Type B pancreatic cell (in vitro differentiated cells): ENCODE measurements at places on chromosomes 6 and 20. TPM values are rescaled to one million over a fixed set of nuclear protein-coding genes. Genes with fewer than 3 reads are reported as not detected.
A peak's percentile ranks its signal among the peaks of the same experiment; 100 is the strongest.

- H3K27me3 ChIP-seq = no peaks in the 10 kb centered on the region
- H3K27ac ChIP-seq = peak overlapping the region; percentile 57
- DNase-seq = no peak
- peaks cover 17% of the 10 kb centered on the region for H3K36me3 ChIP-seq
Measured at GRCh38 chr20:5606350-5606749, 143.9 kb upstream of the SHLD1 start.

DNA sequence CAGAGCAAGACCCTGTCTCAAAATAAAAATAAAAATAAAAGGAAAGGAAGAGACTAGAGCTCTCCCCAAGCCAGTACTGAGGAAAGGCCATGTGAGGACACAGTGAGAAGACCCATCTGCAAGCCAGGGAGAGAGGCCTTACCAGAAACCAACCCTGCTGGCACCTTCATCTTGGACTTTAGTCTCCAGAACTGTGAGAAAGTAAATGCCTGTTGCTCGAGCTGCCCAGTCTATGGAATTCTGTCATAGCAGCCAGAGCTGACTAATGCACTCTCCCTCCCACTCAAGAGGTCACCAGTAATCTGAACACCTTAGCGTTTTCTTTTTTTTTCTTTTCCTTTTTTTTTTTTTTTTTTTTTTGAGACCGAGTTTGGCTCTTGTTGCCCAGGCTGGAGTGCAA is 7.3 kb upstream of the PRPH2 start:
- no peaks in the 10 kb centered on the region for H3K36me3 ChIP-seq
- peaks cover 7% of the 10 kb centered on the region for H3K4me1 ChIP-seq
- H3K27ac ChIP-seq = no peak overlapping the region
- no peaks in the 10 kb centered on the region for H3K27me3 ChIP-seq
- DNase-seq = no peak

GRCh38 chr6:149347067-149347466 is 29.6 kb downstream of the TAB2 start:
- H3K4me3 ChIP-seq = no peak overlapping the region
- no peak for DNase-seq
- H3K27me3 ChIP-seq = no peaks in the 10 kb centered on the region
- no peak overlapping the region for H3K27ac ChIP-seq
- H3K36me3 ChIP-seq = peaks cover 19% of the 10 kb centered on the region

GRCh38 chr6:70763754-70764510 is 96.2 kb downstream of the SMAP1 start:
- no peak overlapping the region for H3K4me3 ChIP-seq
- H3K27me3 ChIP-seq = no peaks in the 10 kb centered on the region
- no peaks in the 10 kb centered on the region for H3K4me1 ChIP-seq
- no peak overlapping the region for H3K27ac ChIP-seq

DNA sequence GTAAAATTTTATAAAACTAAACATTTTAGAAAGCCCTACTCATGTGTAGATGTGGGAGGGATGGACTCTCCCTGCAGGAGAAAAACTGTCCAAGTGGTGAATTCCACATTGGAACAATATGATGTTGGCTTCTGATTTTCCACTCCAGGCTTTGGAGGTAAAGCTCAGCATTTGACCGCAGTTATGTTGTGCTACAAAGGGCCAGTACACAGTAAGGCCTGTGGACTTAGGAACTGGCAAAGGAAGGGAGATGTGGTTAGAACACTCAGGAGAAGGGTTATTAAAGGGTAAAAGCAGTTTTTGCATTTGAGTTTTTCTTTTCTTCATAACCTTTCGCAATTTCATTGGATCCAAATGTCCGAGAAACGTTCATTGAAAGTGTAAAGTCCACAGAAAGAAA is 150.3 kb upstream of the SASH1 start:
- no peaks in the 10 kb centered on the region for H3K27me3 ChIP-seq
- no peak overlapping the region for H3K4me3 ChIP-seq
- DNase-seq = no peak
- peaks cover 9% of the 10 kb centered on the region for H3K36me3 ChIP-seq
- H3K4me1 ChIP-seq = peaks cover 15% of the 10 kb centered on the region

- H3K27ac ChIP-seq = peak overlapping the region; percentile 3
- peak overlapping the region; percentile 15 for H3K4me3 ChIP-seq
- no peaks in the 10 kb centered on the region for H3K36me3 ChIP-seq
- H3K4me1 ChIP-seq = peaks cover 34% of the 10 kb centered on the region
- no peaks in the 10 kb centered on the region for H3K27me3 ChIP-seq
Measured at GRCh38 chr6:45480752-45481415, 103.2 kb upstream of the SUPT3H start.

- no peaks in the 10 kb centered on the region for H3K36me3 ChIP-seq
- no peaks in the 10 kb centered on the region for H3K27me3 ChIP-seq
- H3K4me3 ChIP-seq = no peak overlapping the region
Measured at GRCh38 chr6:158853880-158854213, 34.7 kb upstream of the EZR start.

DNA sequence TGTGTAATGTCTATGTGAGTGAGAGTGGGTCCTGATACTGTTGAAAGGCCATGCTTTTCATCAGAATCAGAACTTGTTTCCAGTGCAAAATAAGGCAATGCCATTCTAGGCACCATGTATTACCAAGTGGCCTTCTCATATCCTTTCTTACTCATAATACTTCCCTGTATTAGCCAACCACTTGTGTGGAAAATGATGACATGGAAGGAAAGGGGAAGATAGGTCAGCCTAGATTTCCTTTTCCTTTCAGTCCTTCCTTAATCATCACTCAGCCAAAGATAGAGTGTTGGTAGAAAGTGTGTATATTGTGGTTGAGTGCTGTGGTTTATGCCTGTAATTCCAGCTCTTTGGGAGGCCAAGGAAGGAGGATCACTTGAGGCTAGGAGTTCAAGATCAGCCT is 158.6 kb upstream of the PREP start:
- H3K4me3 ChIP-seq = no peak overlapping the region
- H3K27me3 ChIP-seq = peaks cover under 1% of the 10 kb centered on the region
- DNase-seq = no peak
- H3K36me3 ChIP-seq = no peaks in the 10 kb centered on the region

DNA sequence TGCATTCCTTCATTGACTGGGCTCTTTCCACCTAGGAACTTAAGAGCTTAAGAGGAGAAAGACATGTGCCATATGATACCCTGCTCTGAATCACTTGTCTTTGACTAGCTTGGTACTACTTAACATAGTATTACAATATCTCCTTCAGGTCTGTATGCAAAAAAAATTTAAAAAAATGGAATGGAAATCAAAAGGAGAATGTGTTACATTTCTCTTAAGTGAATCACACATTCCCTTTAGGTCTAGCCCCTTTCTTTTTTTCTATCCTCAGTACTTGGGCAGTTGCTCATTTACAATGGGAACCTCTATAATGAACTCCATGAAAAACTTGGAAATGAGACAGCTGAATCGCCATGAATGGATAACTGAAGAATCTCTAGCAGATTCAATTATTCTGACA is 53.8 kb downstream of the SLC35F1 start:
- no peaks in the 10 kb centered on the region for H3K4me1 ChIP-seq
- peaks cover 4% of the 10 kb centered on the region for H3K36me3 ChIP-seq
- H3K27ac ChIP-seq = no peak overlapping the region
- no peak overlapping the region for H3K4me3 ChIP-seq
- no peak for DNase-seq

- peaks cover 4% of the 10 kb centered on the region for H3K27me3 ChIP-seq
- DNase-seq = no peak
- H3K27ac ChIP-seq = no peak overlapping the region
- no peak overlapping the region for H3K4me3 ChIP-seq
Measured at GRCh38 chr20:8851446-8851845, 217.4 kb upstream of the PLCB4 start.

The BAG2 gene
- total RNA-seq = 1.5 and 3.8 TPM in 2 replicates

The TRAPPC3L gene
- 0.27 and 0.31 TPM in 2 replicates for total RNA-seq

The GRIK2 gene
- total RNA-seq = 4.7 and 4.8 TPM in 2 replicates

The POPDC3 gene
- total RNA-seq = 1.1 and 6.0 TPM in 2 replicates

The DOK5 gene
- 2.2 and 26.9 TPM in 2 replicates for total RNA-seq

The GSS gene
- total RNA-seq = 43.3 and 66.4 TPM in 2 replicates

The C6orf58 gene
- total RNA-seq = 0.63 TPM in 1 of 2 replicates, not detected in the other

The PLCB4 gene
- total RNA-seq = 8.7 and 21.2 TPM in 2 replicates
